ENCODE measurements at places on chromosomes 5 and 9. TPM values are rescaled to one million over a fixed set of nuclear protein-coding genes. Genes with fewer than 3 reads are reported as not detected.

The CNOT6 gene
- total RNA-seq: 32.7 TPM

The WNK2 gene
- not detected for total RNA-seq

The SPATA6L gene
- total RNA-seq: 0.97 TPM

The S1PR3 gene
- 3.1 TPM for total RNA-seq

The IL3 gene
- not detected for total RNA-seq

The GPR21 gene
- 3.8 TPM for total RNA-seq

The C5orf58 gene
- total RNA-seq: not detected

The NR6A1 gene
- total RNA-seq: 0.32 TPM

The CCNO gene
- total RNA-seq: 0.16 TPM

The IFNA21 gene
- total RNA-seq: not detected

The IL13 gene
- not detected for total RNA-seq

The ZNF883 gene
- total RNA-seq: 0.50 TPM

The ZNF367 gene
- 9.6 TPM for total RNA-seq

The LHX3 gene
- total RNA-seq: not detected

The INIP gene
- 9.7 TPM for total RNA-seq

The GTF2H2C gene
- 30.9 TPM for total RNA-seq

The TMEM252 gene
- total RNA-seq: not detected

The PCDHGC3 gene
- total RNA-seq: 6.5 TPM

The GNA14 gene
- total RNA-seq: 2.6 TPM

The GRM6 gene
- not detected for total RNA-seq

The IL5 gene
- total RNA-seq: not detected

The AQP7 gene
- not detected for total RNA-seq

The SHROOM1 gene
- 5.2 TPM for total RNA-seq

The DCP2 gene
- 42.7 TPM for total RNA-seq

The UNC5A gene
- 3.3 TPM for total RNA-seq

The PAEP gene
- total RNA-seq: not detected
